ENCODE measurements at places on chromosomes 7 and 10.

GRCh38 chr7:9983048-9983447 lies 990.6 kb upstream of the PHF14 start:
- DNase-seq: no peak

DNA sequence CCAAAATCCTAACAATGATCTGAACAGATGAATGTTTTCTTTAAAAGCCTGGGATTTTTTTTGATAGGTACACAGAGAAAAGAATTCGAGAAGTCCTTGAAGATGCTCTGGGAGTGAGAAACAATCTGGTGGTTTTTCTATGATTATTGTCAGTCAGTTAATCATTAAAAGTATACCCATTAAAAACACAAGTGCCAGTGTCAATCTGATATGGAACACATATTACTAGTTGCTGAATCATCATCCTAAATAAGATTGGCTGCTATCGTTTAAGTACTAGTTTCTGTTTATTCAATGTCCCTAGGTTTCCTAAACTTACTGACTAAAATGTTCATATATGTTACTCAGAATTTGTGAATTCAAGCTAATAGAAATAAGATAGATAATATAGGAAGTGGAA lies 16.1 kb downstream of the COL28A1 start:
- DNase-seq: no peak

GRCh38 chr7:46741938-46742540 lies 821.0 kb upstream of the IGFBP3 start:
- DNase-seq: no peak

- DNase-seq: no peak
Observed at GRCh38 chr10:122486406-122487080, 25.2 kb downstream of the HTRA1 start.

DNA sequence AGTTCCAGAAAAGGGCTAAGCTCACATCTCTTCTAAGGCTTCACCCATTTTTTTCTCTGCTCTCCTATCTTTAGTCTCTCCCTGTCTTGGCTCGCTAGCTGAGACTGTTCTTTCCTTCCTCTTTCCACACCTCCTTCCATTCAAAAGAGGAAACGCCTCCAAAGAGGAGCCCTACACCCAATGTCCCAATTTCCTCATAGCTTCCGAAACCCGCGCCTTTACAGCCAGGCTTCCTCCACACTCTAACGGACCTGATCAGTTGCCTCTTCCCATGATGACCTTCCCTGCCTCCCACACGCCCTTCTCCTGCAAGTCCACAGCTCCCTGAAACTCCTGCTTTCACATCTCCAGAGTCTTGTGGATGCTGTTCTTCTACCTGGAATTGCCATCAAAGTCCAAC lies 71.7 kb downstream of the COBL start:
- no peak for DNase-seq

GRCh38 chr10:63661347-63661746 lies 140.1 kb downstream of the REEP3 start:
- no peak for DNase-seq

DNA sequence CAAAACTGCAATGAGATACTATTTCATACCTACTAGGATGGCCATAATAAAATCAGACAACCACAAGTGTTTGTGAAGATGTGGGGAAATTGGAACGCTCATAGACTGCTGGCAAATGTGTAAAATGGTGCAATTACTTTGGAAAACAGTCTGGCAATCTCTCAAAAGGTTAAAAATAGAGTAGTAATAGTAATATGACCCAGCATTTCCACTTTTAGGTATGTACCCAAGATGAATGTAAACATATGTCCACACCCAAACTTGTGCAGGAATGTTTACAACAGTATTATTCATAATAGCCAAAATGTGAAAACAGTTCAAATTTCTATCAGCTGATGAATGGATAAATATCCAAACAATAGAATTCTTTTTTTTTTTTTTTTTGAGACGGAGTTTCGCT lies 731.6 kb upstream of the ANKRD30A start:
- DNase-seq: no peak

DNA sequence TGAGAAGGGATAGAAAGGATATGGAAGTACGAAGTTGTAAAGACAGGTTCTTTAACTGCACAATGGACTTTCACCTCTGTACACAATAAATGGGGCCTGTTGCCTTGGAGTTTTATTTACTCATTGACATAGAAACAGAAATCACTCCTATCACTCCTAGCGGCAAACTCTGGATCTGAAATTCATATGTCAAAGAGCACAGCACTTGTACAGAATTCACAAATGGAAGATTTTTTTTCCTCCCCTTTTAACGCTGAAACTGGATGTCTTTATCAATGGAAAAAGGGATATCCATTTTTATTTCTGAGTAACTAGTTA lies 18.2 kb downstream of the NT5C3A start:
- no peak for DNase-seq

DNA sequence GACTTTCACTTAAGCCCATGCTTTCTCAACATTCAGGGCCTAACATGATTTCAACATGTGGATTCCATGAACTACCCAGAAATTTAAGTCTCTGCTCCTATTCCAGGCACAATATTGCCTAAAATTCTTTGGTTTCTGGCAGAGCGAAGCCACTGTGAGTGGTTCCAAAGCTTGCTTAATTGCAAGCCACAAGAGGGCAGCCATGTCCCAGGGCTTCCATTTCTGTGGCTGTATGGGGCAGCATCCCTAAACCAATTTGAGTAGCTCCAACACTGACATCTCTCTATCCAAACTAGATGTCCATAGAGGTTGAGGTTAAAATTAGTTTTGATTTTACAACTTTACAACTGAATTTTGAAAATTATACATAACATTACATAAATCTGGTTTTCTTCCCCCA lies 56.3 kb upstream of the MDFIC start:
- DNase-seq: peak; percentile 41

- no peak for DNase-seq
Observed at GRCh38 chr7:43645699-43646226, 62.9 kb downstream of the STK17A start.

DNA sequence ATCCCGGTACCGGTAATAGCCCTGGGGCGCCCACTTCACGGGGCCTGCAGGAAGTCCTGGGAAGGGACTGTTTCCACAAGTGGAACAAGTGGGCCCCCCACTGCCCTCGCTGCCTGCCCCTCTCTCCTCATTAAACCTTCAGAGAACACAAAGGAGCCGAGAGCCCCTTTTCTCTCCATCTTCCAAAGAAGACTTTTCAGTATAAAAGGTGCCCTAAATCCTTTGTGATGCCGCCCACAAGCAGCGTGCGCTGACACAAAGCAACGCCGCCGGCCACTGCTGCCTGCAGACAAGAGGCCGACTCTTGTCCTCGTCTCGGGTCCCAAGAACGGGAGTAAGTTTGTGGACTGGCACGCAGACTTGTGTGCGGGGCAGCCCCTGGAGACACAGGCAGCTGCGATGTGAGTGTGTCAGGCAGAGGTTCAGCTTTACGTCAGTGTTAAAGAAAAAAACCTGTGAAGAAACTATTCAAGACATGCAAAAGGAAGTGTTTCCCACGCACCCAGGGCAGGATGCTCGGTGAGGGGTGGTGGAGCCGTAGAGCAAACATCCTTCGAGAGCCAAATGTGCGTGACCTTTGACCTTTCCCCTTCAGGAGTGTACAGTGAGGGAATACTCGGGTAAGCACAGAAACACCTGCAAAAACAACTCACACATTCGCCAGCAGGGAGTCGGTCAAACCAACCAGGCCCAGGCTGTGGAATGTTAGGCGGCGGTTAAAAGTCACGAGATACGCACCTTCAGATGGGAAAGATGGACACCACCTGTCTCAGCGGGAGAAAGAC lies 118.2 kb downstream of the VIPR2 start:
- no peak for DNase-seq

GRCh38 chr7:158278745-158279320 lies 308.8 kb downstream of the PTPRN2 start:
- DNase-seq: no peak

GRCh38 chr10:88291289-88292184 lies 291.6 kb downstream of the RNLS start:
- no peak for DNase-seq

GRCh38 chr7:70525991-70526390 lies 606.0 kb upstream of the GALNT17 start:
- no peak for DNase-seq

GRCh38 chr7:114879554-114879953 lies 42.3 kb upstream of the MDFIC start:
- no peak for DNase-seq

GRCh38 chr7:76356823-76357222 lies 2.0 kb downstream of the YWHAG start:
- DNase-seq: no peak

- no peak for DNase-seq
Observed at GRCh38 chr7:21131897-21132296, 296.0 kb upstream of the SP4 start.

- DNase-seq: no peak
Observed at GRCh38 chr10:16570731-16571130, 49.1 kb upstream of the C1QL3 start.

DNA sequence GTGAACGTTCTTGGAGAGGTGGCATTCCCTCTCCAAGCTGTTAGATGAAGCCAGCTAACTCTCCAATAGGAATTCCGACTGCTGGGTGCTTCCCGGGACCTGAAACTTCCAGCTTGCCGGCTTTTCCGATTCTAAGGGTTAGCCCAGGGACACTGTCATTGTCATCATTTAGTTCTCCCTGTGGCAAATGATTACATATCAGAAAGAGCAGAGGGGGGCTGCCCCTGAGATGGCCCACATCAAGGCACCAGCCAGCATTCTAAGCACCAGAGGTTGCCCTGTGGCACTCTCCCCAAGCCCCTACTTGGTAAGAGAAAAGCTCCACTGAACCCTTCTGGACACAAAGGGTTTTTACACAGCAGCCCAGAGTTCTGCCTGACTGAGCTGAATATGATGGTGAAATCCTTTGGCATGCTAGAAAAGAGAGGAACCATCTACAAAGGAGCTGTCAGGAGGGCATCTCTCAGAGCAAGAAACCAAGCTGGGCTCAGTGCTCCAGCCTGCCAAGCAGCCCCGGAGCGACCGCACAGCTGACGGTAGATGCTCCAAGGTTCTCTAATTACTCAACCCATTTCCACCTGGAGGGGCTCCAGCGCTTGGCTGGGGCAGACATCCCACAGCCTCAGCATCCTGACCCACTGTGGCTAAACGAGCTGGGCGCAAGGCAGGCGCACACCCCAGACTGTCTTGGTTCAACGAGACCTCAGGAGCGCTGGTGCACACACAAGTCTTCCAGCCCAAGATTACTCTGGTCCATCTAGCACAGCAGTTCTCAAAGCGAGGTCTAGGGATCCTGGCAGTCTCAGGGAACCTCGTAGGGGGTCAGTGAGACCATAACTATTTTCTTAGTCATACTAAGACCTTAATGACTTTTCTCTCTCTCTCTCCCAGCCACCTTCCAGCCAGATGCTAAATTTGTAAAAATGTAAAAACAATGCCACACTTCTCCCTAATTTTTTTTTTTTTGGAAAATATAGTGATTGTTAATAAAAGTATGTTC lies 160.5 kb downstream of the GFRA1 start:
- no peak for DNase-seq

DNA sequence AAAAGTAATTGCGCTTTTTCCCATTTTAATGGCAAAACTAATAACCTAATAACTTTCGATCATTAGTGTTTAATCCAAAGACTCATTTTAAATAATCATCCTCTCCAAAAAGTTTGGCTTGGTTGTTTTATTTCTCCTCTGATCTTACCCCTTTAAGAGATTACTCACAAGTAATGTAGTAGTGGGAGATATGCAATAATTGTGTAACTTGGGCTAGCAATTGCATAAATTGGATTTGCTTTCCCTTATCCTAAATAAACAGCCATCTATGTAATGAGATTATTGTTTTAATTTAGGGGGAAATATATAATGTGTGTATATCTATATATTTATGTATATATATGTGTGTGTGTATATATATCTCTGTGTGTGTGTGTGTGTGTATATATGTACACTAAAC lies 82.5 kb downstream of the RNLS start:
- DNase-seq: no peak

GRCh38 chr7:30896783-30897637 lies 14.6 kb upstream of the AQP1 start:
- no peak for DNase-seq

GRCh38 chr10:49567810-49568209 lies 28.9 kb upstream of the ERCC6 start:
- no peak for DNase-seq

GRCh38 chr10:100306861-100307260 lies 20.4 kb upstream of the BLOC1S2 start:
- DNase-seq: no peak

GRCh38 chr7:85602196-85602595 lies 415.3 kb upstream of the SEMA3D start:
- DNase-seq: no peak

- no peak for DNase-seq
Observed at GRCh38 chr10:12350167-12350872, 973 bp downstream of the CAMK1D start.
